ENCODE measurements at places on chromosomes 3 and 15.

GRCh38 chr15:40696228-40696627 is 1.3 kb downstream of the RAD51 start:
- peak; percentile 11 for DNase-seq

DNA sequence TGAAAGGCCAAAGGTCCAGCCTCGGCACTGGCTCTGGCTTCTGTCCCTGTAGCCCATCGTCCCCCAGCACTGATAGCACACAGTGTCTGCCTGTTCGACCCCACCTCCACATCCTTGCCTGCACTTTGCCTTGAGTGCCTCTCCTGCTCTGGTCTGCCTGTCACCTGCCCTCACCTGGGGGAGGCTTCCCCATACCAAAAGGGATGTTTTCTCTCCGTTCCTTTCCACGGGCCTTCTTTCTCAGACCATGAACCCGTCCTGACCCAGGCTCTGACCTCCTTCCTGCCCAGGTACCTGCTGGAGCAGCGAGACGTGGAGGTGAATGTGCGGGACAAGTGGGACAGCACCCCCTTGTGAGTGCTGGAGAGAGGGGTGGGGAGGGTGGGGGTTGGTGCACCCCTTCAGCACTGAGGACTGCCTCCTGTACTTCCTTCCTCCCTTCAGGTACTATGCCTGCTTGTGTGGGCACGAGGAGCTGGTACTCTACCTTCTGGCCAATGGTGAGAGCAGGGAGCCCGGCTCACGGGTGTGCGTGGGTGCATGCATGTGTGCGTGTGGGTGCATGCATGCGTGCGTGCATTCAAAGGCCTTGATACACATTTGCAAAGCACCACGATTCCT is 1.5 kb downstream of the ABTB1 start:
- no peak for DNase-seq

DNA sequence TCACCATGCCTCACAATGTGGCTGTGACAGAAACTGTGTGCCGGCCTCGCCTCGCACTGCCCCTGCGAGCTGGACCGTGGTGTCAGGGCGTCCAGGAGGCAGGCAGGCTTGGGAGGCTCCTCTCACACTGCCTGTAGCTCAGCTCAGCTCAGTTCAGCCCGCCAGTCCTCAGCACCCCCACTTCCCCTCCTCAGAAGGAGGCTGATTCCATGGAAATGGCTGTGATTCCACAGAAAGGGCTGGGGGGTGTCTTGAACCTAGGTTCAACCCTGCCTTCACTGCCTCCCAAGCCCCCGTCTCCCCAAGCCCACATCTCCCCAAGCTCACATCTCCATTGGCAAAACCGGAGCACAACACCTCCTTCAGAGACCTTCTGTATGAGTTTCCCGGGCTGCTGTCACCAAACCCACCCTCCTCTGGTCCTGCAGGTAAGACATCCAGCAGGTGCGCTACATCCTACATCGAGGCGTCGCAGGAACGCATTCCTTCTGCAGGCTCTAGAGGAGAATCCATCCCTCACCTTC is 94.0 kb downstream of the OCA2 start:
- no peak for DNase-seq

- DNase-seq, result no peak
These were observed 66.5 kb downstream of the PLXNA1 start for GRCh38 chr3:127049393-127049792.

- no peak for DNase-seq
These were observed 63.1 kb downstream of the EDEM1 start for GRCh38 chr3:5250467-5251195.

- no peak for DNase-seq
These were observed 197.6 kb downstream of the MINAR1 start for GRCh38 chr15:79629687-79630086.

DNA sequence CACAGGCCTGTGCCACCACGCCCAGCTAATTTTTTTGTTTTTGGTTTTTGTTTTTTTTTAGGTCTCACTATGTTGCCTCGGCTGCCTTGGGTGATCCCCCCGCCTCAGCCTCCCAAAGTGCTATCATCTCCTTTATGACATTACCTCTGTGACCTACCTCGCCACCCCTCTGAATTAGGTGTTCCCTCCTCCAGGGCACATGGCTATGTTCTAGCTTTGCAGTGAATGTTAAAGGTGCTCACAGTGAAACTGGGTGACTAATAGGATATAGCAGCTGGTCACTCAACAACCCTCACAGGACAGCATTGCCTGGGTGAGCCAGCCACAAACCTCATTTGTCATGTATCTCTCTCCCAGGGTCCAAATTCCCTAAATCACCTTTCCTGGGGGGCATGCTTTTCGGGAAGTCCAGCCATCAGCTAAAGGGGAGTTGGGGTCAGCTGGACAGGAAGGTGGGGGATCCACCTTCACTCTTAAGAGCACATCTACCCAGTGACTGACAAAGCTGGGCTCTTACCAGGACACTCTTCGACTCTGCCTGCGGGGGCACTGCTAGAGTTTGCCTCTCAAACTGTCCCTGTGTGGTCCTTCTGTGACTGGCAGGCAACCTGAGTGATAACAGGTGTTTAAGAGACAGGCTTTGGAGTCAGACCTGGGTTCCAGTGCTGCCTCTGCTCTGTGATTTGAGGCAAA is 1.6 kb upstream of the TTLL3 start:
- peak; percentile 66 for DNase-seq

DNA sequence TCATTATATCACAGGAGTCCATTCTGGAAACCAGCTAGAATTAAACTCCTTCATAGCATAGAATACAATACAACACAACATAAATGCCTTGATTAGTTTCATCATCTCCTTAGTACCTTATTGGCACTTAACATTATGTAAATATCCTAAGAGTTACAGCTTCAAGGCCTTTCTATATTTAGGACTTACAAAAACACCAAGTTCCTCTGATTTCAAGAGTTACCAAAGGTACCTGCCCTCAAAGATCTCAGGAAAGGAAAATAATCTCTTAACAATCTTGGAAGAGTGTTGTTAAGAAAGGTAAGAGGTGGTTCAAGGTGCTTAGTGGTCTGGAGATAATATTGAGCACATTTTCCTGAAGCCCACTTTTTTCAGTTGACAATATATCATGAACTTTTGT is 477.7 kb downstream of the IGSF11 start:
- DNase-seq, result no peak

- peak; percentile 93 for DNase-seq
These were observed 9.5 kb upstream of the TRIM69 start for GRCh38 chr15:44726568-44727484.

DNA sequence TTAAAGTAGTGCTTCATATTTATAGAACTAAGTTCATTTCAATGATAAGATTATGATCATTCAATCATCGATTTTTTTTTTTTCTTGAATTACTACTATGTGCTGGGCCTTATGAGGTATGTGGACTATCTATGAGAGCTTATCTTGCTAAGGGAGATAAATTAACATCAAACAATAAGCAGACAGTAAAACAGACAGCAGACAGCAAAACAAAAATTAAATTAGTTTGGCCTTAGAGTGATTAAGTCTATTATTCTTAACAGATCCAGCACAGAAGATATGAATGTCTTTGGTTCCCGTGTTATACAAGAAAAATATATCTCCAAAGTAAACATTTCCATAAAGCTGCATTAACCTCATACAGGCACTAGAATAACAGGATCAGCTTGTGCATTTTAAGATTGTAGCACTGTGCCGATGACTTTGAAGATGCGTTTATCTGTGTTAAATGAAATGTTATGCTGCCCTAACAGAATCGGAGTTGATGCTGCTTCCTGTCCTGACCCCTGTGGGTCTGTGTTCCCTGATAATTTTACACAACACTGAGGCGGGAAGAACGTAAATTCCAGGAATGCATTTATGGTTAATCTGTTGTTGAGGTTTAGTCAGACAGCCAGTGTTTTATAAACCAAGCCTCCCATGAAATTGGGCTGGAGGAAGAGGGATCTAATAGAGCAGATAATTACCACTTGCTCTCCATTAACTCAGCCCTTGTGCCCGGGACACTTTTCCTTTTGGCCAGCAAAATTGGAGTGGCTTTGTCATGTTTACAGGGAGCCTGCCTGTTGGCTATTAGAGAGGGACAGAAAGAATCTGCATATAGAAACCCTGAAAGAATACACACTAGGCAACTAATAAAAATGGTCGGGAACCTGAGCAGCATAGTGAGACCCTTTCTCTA is 80.8 kb downstream of the GHSR start:
- no peak for DNase-seq

DNA sequence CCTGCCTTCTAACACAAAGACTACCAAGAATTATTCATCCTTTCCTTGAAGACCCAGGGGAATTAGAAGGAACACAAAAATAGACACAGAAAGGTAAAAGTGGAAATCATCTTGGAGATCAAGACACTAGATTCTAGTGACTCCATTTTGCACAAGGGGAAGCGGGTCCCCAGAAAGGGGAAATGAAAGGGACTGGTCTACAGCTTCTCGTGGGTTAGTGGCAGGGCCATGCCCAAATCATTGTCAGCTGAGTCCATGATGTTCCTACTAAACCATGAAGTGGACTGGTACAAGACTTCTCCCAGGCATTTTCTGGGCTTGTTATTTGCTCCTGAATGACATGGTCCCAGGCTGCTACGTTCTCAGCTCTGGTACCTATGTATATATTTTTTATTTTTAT is 230.7 kb upstream of the TPRG1 start:
- DNase-seq, result no peak
